DND-41 (cell line): ENCODE measurements at places on chromosomes 11 and 22.

- DNase-seq, result no peak
Observed at GRCh38 chr11:78851878-78852586, 277.4 kb upstream of the NARS2 start.

GRCh38 chr22:21961127-21961867, 8.6 kb upstream of the PPM1F start:
- DNase-seq, result no peak

DNA sequence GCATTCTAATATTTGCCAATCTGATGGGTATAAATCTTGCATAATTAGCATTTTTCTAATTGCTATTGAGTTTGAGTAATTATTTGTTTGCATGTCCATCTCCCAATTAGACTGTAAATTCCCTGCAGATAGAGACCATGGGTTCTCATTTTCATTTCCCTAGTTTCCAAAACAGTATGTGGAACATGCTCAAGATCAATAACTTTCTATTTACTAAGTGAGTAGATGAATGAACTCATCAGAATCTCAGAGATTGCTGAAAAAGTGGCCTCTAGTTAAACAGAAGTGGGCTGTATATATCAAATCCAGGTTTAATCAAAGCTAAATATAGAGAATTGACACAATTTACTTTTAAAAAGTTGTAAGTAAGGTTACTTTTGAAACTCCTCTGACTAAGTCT, 138.0 kb upstream of the PGR start:
- DNase-seq, result no peak

GRCh38 chr11:1932105-1932480, 12.6 kb downstream of the TNNT3 start:
- DNase-seq, result no peak

GRCh38 chr11:75311858-75312288, 39.6 kb downstream of the ARRB1 start:
- no peak for DNase-seq

- DNase-seq, result peak; percentile 57
Observed at GRCh38 chr22:20803696-20804324, 29.9 kb downstream of the SERPIND1 start.

- DNase-seq, result no peak
Observed at GRCh38 chr11:34351051-34351450, 6.8 kb downstream of the ABTB2 start.

GRCh38 chr11:31424652-31425051, 55.0 kb downstream of the DNAJC24 start:
- no peak for DNase-seq

- no peak for DNase-seq
Observed at GRCh38 chr11:134818516-134818915, 406.5 kb upstream of the B3GAT1 start.
